HT-29 (cell line): ENCODE measurements at places on chromosomes 4 and X. TPM values are rescaled to one million over a fixed set of nuclear protein-coding genes. Genes with fewer than 3 reads are reported as not detected.

GRCh38 chr4:89242216-89242615 is 65.4 kb downstream of the GPRIN3 start:
- DNase-seq, result no peak

The DCAF12L1 gene
- not detected in 2 replicates for total RNA-seq

- no peak for DNase-seq
These were observed 216.6 kb downstream of the PDGFC start for GRCh38 chr4:156754832-156755570.

DNA sequence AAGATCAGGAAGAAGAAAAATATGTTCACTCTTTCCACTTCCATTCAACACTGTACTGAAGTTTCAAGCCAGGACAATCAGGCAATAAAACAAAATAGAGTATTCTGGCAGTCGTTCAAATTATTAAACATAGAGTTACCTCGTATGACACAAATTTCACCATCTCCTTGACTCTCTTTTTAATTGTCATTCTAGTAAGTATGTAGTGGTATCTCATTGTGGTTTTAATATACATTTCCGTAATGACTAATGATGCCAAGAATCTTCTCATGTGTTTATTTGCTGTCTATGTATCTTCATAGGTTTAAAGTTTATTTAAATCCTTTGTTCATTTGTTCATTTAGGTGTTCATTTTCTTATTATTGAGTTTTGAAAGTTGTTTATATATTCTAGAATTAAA is 352.2 kb downstream of the IDS start:
- no peak for DNase-seq

DNA sequence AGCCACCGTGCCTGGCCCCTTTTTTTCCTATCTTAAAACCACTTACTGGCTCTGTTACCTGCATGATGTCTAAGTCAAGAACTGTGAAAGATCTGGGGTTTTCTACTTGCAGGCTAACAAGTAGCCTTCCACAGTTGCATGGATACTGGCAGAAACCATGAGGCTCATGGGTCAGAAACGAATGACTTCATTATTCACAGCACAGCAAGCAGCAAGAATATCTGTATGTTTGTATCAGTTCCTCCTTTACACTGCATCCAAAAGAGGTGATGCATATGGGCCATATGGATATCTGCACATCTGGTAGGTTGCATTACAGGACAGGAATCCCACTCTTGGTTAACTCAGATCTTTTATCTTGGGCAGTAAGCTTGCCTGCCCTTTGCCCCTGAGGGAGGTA is 154.9 kb upstream of the NUDT6 start:
- no peak for DNase-seq

The TMEM271 gene
- total RNA-seq, result not detected in 2 replicates

DNA sequence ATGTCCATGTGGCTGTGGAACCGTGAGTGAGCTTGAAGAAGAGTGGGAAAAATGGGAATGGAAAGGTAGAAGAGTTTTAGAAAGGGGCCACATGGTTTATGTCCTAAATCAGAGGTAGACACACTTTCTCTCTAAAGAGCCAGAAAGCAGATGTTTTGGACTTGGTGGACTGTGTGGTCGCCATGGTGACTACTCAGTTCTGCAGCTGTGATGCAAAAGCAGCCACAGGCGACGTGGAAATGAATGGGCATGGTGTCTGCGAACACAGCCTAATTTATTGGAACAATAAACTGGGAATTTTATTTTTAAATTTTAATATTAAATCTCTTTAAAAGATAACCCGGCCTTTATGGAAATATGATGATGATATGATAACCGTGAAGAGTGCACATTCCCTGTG is 386.0 kb upstream of the FAT1 start:
- no peak for DNase-seq

- no peak for DNase-seq
These were observed 867.6 kb downstream of the TRAM1L1 start for GRCh38 chr4:116217781-116218180.

The ZNF185 gene
- total RNA-seq, result 3.5 and 4.0 TPM in 2 replicates

- no peak for DNase-seq
These were observed 72.4 kb upstream of the TLR2 start for GRCh38 chr4:153611679-153612078.

GRCh38 chr4:61507091-61507490 is 307.0 kb downstream of the ADGRL3 start:
- DNase-seq, result no peak

The F9 gene
- not detected in 2 replicates for total RNA-seq

GRCh38 chrX:110180928-110181310 is 137.0 kb downstream of the AMMECR1 start:
- DNase-seq, result peak; percentile 26

DNA sequence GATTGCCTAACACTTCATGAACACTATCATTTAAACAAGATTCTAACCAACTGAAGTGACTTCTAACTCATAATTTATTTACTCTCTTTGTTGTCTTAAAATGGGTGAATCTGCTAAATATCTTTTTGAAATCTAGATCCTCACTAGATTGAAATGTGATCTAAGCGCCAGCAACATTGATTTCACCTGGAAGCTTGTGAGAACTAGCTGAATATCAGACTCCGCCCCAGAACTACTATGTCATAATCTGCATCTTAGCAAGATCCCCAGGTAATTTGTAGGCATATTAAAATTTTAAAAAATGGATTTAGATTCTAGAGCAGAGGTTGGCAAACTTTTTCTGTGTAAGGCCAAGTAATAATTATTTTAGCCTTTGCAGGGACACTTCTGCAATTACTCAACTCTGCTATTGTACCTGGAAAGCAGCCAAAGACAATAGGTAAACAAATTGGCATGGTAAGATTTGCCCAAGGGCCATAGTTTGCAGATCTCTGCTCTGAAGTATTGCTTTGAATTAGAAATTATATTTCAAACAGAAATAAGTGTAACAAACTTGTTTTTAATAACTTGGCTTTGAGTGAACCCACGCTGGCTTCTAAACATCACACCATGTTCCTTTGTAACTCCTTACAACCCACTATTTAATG is 121.5 kb downstream of the REELD1 start:
- no peak for DNase-seq

DNA sequence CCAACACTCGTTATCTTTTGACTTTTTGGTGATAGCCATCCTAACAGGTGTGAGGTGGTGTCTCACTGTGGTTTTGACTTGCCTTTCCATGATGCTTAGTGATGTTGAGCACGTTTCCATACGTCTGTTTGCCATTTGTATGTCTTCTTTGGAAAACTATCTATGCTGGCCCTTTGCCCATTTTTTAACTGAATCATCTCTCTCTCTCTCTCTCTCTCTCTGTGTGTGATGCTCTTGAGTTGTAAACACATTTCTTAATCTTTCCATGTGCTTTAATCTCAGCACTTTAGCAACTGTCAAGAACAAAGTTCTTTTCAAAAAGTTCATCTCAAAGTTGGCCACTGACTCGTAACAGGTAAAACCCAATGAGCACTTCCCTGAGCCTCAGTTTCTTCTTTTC is 10.5 kb downstream of the SORBS2 start:
- DNase-seq, result no peak
